Stimulated activated naive CD4-positive, alpha-beta T cell treated with Interleukin-2 at 50 U/mL for 16 hours (primary cell): ENCODE measurements at places on chromosomes 1 and 21.

DNA sequence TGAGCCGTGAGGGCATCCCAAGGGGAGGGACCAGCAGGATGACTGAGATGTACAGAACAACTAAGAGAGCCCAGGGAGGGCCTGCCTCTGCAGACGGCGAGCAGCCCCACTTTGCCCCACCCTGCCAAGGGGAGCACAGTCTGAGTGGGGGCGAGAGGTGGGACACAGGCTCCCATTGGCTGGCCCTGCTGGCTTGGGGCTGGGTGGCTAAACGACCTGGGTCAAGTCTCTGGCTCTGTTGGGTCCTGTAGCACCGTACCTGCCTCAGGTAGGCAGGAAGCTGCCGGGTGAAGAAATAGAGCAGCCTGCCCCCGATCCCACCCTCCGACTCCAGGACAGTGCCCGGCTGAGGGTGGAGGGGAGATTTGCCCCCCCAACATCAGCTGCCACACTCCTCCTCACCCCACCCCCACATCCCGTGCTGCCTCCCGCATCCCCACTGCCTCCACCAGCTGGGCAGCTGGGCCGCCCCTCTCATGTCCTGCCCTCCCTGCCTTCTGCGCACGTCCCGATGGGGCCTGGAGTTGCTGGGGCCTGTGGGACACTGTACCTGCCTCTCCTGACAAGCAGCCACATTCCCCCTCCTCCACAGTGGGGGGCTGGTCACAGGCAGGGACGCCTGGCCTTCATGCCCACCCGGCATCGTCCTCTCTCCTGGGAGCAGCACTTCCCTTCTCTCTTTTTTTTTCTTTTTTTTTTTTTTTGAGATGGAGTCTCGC is 12.6 kb upstream of the PLEKHG5 start:
- no peak for DNase-seq

- DNase-seq: peak; percentile 17
Measured at GRCh38 chr1:40315795-40316594, 1.1 kb downstream of the COL9A2 start.

- DNase-seq: no peak
Measured at GRCh38 chr1:203353486-203353885, 2.6 kb upstream of the FMOD start.

- DNase-seq: no peak
Measured at GRCh38 chr1:209130886-209131285, 452.6 kb upstream of the CAMK1G start.

DNA sequence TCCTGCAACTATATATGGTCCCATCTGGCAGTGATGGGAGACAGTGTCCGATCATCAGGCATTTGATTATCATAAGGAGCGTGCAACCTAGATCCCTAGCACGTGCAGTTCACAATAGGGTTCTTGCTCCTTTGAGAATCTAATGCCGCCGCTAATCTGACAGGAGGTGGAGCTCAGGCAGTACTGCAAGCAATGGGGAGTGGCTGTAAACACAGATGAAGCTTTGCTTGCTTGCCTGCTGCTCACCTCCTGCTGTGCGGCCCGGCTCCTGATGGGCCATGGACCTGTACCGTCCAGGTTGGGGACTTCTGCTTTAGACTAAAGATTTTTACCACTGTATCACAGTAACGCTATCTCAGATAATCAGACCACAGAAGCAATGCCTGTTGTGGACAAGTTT is 63.8 kb downstream of the TGFB2 start:
- DNase-seq: no peak

GRCh38 chr1:61435226-61435625 is 289.7 kb downstream of the TM2D1 start:
- no peak for DNase-seq

- DNase-seq: no peak
Measured at GRCh38 chr1:155287987-155288543, 10.8 kb downstream of the HCN3 start.

GRCh38 chr1:145824499-145824842 is 471 bp downstream of the POLR3C start:
- DNase-seq: no peak

GRCh38 chr1:173581383-173582079 is 21.3 kb downstream of the SLC9C2 start:
- DNase-seq: no peak

GRCh38 chr1:207619871-207620542 is 24.9 kb upstream of the CR1L start:
- no peak for DNase-seq

GRCh38 chr1:109192433-109192832 is 21.3 kb upstream of the SARS1 start:
- DNase-seq: no peak

- DNase-seq: no peak
Measured at GRCh38 chr1:22074803-22075202, 22.3 kb downstream of the CDC42 start.

DNA sequence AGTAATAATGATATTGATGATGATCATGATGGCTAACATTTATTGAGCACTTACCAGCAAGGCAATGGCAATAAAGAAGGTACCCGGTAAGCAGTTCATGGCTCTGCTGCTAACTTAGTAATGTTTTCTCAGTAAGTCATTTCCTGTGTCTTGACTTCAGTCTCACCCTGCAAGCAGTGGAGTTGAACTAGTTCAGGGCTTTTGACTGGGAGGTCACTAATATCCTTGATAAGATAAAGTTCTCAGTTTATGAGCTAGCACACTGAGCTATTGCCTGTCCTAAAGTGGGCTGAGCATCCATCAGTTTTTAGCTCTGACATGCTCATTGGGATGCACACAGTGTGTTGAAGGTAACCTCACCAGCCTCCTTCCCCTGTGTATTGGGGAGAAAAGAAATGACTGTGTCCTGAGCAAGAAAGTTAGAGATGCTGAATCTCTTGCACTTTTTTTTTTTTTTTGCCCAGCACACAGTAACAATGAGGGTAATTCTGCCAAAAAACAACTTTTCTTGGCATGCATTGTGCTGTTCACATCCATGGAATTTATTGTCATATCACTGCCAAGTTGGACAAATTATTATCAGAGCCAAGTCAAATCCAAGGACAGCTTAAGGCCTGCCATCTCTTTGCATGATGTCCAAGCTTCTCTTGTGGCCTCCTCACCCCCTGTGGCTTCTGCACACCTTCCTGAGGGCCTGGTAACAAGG is 55.5 kb upstream of the GADD45A start:
- no peak for DNase-seq

DNA sequence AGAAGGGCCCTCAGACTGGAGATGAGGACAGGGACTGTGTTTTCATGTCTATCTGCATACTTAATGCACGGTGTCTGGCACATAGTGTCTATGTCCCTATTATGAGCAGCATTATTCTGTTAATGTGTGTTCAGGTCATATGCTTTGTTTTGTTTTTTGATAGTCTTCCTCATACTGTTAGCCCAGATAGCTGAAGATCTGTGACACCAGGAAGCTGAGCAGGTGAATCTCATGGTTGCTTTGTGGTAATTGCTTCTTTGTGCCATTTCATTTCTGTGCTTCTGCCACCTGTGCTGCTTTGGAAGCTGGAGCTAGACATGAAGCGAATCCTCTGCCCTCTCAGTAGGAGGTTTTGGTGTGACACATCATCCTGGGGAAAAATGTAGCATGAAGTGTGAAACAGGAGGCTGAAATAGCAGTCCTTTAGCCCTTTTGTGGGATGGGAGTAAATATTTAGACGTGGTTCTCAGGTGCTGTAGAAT is 15.8 kb downstream of the SMAP2 start:
- no peak for DNase-seq

DNA sequence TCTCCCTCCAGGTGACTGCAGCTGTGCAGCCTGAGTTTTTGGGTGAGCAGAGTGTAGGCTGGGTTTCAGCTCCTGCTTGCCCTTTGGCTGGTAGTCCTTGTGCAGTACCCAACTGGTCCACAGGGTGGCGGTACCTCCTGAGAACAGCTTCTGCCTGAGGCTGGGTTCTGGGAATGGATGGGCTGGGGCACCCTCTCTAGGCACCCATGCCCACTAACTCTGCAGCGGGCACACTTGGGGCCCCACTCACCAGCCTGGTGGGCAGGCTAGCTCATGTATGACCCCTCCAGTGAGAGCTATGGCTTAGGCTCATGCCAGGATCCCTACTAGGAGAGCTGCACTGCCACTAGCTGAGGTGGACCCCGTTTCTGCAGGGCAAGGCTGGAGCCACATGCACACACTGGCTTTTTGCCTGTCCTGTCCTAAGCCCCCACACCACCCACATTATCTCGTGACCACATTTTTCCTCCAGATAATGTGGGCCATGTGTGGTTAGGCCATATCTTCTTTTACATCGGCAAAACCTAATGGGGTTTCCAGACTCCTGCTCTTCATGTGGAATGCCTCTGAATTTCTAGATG is 15.5 kb upstream of the GSTM4 start:
- peak; percentile 87 for DNase-seq

DNA sequence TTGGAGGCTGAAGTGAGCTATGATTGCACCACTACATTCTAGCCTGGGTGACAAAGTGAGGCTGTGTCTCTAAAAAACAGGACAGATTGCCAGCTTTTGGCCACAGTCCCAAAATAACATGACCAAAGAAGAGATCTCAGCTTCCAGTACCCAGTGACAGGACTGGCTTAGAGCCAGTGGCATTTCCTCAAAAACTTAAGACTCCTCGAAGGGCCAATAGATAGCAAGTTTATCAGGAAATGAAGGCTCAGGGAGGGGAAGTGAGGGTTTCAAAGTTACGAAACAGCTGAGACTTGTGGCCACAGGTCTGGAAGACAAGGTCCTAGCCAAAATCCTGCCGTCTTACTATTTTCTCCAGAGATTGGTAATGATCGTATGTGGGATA is 6.3 kb upstream of the TMEM39B start:
- no peak for DNase-seq

- DNase-seq: no peak
Measured at GRCh38 chr1:9841460-9841859, 17.7 kb upstream of the CLSTN1 start.
